HT1080 (cell line): ENCODE measurements at places on chromosomes 13 and 19. TPM values are rescaled to one million over a fixed set of nuclear protein-coding genes. Genes with fewer than 3 reads are reported as not detected.
A peak's percentile ranks its signal among the peaks of the same experiment; 100 is the strongest.

DNA sequence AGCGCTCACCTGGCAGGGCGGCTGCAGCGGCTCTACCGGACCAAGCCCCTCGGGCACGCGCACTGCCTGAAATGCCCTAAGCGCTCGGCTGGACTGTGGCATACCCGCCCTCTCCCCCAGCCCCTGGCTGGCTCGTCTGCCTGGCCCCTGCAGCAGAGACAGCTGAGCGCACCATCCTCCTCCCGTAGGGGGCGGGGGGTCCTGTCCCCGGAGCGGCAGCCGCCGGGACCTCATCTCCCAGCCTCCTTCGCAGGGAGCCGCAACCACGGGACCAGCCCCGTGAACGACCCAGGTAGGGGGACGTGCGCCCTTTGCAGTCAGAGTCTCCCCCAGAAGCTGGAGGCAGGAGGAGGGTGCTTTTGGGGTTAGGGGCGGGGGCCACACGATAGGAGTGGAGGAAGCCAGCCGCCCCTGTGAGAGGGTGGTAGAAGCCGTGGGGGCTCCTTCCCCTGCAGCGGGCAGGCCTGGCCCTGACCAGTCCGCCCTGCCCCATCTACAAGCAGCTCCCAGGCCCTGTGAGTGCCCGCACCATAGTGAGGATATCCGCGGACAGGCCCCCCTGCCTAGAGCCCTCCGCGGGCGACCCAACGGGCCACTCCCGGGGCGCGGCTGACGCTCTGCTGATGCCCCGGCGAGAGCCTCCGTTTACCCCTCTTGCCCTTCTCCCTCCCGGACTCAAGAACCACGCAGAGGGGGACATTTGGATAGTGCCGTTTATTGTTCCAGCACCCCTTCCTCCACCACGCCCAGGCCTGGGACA, 34.2 kb downstream of the ZNF787 start:
- DNase-seq = no peak

DNA sequence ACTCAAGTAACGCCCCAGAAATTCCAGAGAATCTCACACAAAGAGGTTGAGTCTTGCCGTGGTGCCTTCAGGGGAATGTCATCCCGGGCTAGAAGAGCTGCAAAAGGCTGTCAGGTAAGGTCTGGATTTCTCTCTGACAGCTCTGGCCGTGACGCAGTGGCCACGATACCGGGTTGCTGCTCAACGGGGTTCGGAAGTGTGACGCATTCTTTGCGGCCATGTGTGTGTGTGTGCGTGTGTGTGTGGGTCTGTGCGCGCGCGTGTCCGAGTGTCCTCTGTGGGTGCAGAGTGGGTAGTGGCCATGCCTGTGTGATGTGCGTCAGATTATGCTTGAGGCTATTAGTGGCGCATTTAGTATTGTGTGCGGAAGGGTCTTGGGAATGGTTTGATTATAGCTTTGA, 306 bp downstream of the ZNF540 start:
- DNase-seq = no peak

- no peak for DNase-seq
Observed at GRCh38 chr13:42875475-42876269, 94.3 kb downstream of the FAM216B start.

GRCh38 chr13:30806784-30807183, 71.4 kb downstream of the ALOX5AP start:
- peak; percentile 74 for DNase-seq

- DNase-seq = no peak
Observed at GRCh38 chr13:84917252-84917878, 881.9 kb downstream of the SLITRK6 start.

DNA sequence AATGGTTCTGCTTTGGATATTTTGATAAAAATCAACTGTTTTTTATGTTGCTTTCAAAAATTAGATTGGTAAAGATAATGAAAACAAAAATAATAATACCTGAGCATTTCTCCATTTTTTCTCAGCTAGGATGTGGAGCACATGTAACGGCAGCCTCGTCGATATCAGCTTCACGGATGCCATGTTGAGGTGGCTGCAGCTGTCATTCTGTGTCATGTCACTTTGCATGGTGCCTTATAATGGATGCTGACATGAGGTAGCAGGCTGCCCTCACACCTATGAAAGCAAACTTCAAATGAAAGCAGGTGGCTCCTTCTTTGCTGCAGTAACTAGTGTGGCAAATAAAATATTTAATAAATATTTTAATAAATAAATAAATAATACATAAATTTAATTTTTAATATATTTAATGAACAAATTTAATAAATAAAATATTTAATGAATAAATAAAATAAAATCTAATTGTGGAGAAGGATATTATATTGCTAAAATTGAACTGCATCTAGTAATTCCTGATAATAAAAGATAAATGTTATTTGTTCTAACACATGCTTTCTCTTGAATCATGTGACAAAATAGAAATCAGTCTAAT, 955.7 kb upstream of the SLC10A2 start:
- no peak for DNase-seq

DNA sequence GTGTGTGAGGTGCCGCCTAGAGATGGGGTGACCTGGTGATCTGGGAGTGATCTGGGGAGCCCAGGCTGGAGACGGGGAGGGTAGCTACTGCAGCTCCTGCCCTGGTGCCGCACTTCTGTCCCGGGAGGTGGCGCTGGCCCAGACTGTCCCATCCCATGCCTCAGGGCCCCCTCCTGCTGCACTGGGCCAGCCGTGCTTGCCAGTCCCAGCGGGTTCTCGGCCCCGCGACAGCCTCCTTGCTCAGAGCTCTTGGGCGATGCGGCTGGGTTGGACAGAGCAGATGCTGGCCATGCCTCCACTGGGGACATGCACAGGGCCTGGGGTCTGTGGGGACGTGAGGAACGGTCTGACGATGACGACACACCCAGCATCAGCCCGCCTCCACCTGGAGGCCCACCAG, 2.5 kb downstream of the RAX2 start:
- DNase-seq = no peak

GRCh38 chr19:5917431-5918107, 3.5 kb downstream of the CAPS start:
- DNase-seq = no peak

- no peak for DNase-seq
Observed at GRCh38 chr19:1840541-1841115, 7.7 kb downstream of the REXO1 start.

- DNase-seq = peak; percentile 76
Observed at GRCh38 chr19:2167896-2168618, 4.3 kb downstream of the DOT1L start.

DNA sequence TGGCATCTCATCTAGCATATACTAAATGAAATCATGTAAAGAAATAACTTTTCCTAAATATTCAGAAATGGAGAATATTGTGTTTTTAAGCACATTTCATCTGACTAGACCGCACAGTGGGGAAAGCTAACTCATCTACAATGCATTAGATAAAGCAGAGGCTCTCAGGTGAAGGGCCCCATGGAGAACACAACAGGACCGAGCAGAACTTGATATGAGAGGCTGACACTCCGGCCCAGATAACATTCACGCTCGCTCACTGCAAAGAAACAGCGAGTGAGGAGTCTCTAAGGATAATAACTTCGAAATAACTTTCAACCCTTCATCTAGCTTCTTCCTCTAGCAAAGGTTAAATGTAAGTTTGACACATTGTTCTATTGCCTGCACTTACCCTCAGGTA, 130.6 kb downstream of the PCDH9 start:
- no peak for DNase-seq

DNA sequence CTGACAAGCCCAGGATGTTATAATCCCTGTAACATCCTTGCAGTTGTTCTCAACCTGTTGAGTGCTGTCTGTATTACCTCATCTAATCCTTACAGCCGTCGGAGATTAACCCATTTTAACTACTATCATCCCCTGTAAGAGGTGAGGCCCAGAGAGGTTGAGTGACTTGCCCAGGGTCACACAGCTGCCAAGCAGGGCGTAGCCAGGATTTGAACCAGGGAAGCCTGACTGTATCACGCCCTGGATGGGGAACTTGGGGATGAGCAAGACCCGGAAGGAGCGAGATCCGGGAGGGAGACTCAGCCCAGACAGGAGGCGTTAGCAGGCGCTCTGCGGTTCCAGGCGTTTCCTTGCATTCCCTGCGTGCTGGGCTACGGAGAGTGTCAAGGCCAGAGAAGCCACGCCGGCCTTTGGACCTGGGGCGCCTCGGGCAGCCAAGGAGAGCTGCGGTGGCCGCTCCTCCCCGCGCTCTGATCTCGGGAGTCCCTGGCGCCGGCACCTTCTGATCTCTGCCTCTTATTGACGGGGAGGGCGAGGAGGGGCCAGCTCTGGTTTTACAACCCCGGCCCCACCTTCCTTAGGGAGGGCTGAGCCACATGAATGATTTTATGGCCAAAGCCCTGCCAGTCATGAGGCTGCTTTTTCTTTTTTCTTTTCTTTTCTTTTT, 6.2 kb downstream of the SULT2B1 start:
- DNase-seq = peak; percentile 73

DNA sequence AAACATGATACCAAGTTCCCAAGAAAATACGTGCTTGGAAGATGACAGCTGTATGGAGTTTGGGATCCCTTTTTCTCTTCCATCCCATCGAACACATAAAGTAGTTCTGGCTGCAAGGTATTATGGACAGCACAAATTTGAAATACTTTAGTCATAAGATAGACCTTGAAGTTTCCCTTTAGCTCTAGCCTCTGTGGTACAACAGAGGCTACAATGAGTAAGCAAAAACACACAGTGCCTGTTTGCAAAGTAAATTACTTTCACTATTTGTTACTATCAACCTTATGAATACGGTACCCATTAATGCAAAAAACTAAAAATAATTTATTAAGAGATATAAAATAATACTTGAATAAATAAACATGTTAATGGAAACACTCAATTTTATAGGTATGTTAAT, 21.0 kb upstream of the LRCH1 start:
- DNase-seq = no peak

- no peak for DNase-seq
Observed at GRCh38 chr13:103952183-103952582, 886.0 kb upstream of the SLC10A2 start.

DNA sequence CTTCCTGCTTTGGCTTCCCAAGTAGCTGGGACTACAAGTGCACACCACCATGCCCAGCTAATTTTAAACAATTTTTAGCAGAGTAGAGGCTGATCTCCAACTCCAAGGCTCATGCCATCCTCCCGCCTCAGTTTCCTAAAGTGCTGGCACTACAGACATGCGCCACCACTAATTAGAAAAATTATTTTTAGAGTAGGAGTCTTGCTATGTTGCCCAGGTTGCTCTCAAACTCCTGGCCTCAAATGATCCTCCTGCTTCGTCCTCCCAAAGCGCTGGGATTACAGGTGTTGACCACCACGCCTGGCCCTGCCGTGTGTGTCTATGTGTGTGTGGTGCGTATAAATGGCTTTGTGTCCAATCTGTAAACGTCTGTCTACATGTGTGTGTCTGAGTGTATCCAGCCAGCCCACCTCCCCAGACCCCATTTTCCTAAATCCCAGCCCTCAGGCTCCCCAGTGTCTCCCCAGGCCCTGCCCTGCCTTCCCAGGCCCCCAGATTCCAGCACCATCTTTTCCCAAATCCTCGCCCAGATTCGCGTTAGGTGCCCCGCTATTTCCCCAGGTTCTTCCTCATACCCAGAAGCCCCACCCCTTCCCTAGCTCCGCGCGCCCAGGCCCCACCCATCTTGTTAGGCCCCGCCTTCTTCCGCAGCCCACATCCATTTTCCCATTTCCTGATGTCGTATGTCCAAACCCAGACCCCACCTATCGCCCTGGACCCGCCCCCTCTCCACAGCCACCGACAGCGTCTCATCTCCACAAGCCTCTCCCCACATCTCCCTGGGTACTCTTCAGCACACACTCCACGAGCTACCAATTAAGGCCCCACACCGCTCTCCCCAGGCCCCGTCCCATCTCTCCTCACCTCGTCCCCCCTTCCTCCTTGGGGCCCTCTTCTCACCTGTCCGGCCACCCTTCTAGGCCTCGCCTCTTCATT, 24.9 kb downstream of the SLC8A2 start:
- DNase-seq = no peak

- no peak for DNase-seq
Observed at GRCh38 chr13:48978942-48979601, 3.4 kb downstream of the FNDC3A start.

- no peak for DNase-seq
Observed at GRCh38 chr13:109355875-109356434, 430.4 kb downstream of the IRS2 start.

DNA sequence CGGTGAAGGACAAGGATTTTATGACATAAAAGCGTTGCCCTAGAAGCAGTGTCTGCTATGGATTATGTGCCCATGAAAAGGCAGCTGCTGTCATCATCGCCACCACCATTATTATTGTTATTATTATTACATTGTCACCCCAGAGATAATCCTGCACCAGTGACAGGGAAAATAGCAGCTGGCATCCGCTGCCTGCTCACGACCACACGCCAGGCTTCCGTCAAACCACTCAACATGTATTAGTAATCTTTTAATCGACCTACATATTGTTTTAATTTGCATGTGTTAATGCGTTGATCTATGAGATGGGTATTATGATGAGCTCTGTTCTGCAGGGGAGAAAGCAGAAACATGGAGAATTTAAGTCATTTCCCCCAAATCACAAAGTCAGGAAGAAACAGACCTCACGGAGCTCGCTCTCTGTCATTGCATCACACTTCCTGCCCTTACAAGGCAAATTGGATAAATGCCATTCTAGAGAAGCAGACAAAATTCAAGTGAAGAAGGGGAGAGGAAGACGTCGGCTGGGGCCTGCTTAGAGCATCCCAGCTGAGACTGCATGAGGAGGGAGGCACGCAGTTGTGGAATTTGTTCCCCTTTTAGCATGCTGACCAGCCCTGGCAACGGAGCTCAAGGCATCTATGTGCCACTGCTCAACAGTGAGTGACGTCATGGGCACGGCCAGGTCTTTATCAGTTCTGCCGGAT, at the start of gene FFAR3:
FFAR3 (plus strand) TSS at position 594 of the 707 bp plus-strand sequence. CDS start 431 bp downstream, outside the sequence.
- DNase-seq = peak; percentile 43

DNA sequence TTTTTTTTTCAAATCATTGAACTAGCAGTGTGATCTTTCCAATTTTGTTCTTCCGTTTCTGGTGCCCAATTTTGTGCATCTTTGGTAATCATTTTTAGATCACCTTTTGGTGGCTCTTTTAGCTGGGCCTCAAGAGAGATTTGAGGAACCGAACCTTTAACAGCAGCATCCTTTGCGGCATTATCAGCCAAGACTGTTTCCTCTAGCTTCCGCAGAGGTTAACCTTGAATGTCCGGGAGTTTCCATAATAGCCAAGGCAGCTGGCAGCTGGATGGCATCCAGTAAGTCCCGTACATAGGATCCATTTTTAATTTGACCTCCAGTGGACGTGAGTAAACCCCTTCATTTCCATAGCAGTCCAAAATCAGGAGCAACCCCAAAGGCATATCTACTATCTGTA, 9.6 kb downstream of the IRGC start:
- no peak for DNase-seq

GRCh38 chr19:17226002-17226933, at the start of gene OCEL1:
TSS of gene OCEL1 (plus strand) at chr19:17226226. CDS start at chr19:17226248, 22 bp downstream.
- DNase-seq = peak; percentile 97

Gene ATP8B3
- total RNA-seq = 6.1 and 9.8 TPM in 2 replicates

Gene UQCR11
- 123 and 127 TPM in 2 replicates for total RNA-seq

Gene SPINT2
- 0.21 and 0.27 TPM in 2 replicates for total RNA-seq

Gene IL27RA
- 20.7 and 22.6 TPM in 2 replicates for total RNA-seq

Gene PEAK3
- 0.03 and 0.35 TPM in 2 replicates for total RNA-seq

Gene SHANK1
- total RNA-seq = 9.3 and 10.5 TPM in 2 replicates

Gene N4BP2L1
- total RNA-seq = 0.87 and 0.93 TPM in 2 replicates

Gene FCAR
- total RNA-seq = not detected in 2 replicates

Gene TMC4
- total RNA-seq = 1.2 TPM in 1 of 2 replicates, not detected in the other

Gene MCF2L
- total RNA-seq = 0.53 TPM in 1 of 2 replicates, not detected in the other

Gene DCLK1
- total RNA-seq = 4.7 and 5.2 TPM in 2 replicates
